ENCODE measurements at places on chromosomes 12 and 14.

GRCh38 chr14:62939970-62940369, 105.3 kb downstream of the KCNH5 start:
- DNase-seq, result no peak

- no peak for DNase-seq
Observed at GRCh38 chr12:127509066-127509778, 757.7 kb upstream of the TMEM132C start.

DNA sequence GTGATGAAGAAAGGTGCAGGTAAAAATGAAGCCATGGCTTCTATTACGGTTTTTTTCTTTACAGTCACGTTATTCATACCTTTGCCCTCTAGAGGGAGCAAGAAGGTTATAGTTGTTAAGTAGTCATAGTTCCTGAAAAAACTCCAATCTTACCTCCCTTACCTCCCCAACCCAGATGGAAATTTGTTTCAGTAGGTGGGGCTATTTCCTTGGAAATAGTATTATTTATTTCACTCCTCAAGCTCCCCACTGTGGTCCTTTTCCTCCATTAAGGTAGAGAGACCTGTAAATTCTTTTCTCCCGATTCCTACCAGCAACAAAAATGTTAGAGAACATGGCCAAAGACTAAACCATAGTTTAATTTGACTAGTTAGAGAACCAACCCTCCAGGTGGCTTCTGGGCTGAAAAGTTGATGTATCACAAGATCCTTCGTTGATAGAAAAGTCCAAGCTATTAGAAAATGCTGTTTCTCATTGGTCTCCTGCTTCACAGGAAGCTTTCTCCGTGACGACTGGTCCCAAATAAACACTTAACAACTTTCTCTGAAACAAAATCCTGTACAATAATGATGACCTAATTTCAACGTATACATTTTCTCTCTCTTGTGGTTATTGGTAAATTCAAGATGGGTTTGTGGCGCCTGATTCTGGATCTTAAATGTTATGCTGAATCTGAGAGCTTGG, 43.5 kb downstream of the TMX1 start:
- no peak for DNase-seq

DNA sequence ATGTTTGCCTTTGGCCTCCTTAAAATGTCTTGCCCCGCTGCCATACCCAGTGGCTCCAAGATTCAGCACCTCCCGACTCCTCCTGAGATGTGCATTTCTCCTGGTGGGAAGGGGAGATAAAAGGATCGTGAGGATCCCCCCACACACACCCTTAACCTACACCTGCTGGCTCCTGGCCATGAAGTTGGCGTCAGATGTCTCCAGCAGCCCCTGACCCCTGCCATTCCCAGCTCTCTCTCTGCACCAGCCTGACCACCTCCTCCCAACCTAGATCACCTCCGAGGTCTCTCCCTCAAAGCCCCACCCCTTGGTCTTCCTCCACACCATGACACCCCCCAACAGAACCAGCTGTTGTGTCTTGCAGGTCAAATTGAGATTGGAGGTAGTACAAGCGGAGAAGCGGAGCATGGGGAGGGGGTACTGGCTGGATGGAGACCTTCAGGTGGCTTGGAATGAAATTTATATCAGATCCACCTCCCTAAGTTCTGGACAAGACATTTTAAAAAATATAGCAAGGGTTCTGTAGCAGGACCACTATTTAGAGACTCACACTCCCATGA, 151.1 kb upstream of the FKBP4 start:
- no peak for DNase-seq

- DNase-seq, result no peak
Observed at GRCh38 chr12:68370006-68370590, 37.9 kb upstream of the MDM1 start.

DNA sequence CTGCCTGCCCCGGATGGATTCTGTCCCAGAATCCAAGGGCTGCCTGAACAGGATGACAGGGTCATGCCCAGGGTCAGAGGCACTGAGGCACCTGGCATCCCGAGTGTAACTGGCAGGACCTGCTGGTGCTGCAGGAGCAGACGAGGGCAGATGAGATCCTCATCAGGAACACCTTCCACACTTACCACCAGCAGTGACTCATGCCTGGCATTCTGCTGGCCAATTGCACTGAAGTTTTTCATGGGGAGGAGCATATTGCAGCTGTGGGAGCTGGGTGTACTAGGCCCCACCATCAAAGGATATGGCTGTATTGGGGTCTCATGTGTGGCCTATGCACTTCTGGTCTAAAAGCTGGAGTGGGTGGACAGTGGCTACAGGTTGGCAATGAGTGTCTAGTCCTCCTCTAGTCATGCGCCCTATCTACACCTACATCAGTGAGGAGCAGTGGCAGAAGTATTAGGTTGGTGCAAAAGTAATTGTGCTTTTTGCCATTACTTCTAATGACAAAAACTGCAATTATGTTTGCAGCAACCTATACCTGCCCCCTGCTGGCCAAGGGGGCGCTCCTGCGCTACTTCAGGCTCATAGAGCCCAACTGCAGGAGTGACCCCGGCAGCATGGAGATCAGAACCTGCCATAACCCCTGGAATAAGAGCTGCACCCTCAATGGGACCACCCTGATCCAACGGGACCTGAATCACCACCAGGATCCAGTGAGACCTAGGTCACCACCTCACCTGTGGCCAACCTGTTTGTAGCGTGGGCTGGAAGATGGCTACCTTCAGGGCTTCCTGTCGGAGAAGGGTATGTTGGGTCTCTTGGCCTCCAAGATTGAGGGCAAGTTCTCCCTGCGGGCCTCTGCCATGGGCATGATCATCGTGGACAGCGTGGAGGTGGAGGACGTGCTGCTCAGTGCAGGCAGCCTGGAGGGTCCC, 8.0 kb upstream of the C12orf42 start:
- DNase-seq, result no peak

GRCh38 chr12:77999074-77999715, 168.5 kb downstream of the NAV3 start:
- DNase-seq, result no peak

DNA sequence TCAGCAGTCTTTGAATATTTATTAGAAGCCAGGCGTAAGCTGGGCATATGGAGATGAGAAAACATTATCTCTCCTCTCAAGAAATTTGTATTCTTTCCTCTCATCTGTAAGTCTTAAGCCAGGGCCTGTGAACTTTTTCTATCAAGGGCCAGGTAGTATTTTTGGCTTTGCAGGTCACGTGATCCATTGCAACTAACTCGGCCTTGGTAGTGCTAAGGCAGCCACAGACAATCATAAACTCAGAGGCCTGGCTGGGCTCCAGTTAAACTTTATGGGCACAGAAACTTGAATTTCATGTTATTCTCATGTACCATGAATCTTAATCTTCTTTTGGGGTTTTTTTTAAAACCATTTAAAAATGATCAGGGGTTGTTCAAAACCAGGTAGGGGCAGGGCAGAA, 117.4 kb upstream of the PELI2 start:
- no peak for DNase-seq
